ENCODE measurements at places on chromosomes 3 and 15.

DNA sequence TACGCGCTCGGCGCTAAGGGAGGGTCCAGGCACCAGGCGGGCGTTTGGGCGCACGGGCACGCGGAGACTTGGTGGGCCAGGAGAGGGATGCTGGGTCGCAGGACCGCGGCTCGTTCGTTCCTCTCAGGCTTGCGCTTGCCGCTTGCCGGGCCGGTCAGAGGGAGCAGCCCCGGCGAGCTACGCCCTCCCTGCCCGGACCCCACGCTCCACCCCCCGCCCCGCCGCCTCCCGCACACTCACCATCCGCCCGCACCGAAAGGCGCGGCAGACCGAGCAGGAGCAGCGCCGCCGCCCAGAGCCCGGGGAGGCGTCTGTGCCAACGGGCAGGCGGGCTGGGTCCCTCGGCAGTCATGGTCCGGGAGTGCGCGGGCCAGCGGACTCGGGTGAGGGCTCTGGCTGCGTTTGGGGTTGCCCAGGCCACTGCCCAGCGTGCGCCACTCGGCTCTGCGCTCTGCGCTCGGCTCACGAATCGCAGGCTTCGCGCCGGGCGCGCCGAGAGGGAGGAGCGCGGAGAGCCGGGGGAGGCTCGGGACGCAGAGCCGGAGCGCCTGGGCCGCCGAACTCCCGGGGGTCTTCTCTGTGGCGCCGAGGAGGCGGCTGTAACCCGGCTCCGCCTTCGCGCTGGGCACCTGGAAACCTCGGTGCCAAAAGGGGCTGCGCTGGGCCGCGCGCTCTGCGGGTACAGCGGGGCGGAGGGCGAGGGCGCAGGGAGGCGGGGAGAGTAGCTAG, at the start of gene SUSD5:
Gene SUSD5, minus strand, starts transcription at position 365 of the 729 bp plus-strand sequence. Its CDS starts 13 bp downstream, at position 352.
- no peak for DNase-seq

DNA sequence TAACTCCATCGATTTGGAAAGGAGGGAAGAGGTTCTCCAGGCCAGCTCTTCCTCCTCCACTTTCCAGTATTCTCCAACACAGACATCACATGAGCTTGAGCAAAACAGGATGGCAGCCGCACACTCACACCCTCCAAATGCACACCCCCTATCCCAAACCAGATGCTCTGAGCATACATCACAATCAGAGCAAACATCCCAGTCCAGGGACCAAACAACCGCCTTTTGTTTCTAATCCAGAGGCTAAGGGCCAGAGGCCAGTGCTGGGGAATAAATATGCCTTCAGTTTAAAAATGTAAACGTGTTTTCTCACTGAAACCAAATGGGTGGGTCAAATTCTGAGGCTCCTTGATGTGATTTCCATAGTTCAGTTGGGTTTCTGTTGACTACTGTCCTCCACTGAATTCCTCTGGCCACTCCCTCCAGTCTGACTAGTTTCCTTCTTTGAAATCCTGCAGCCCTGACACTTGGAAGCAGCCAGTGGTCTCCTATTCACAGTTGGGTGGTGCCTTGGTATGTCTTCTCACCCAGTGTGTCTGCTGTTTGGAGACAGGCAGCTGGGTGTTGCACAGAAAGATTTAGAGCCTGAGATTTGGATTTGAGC, 19.2 kb upstream of the MFGE8 start:
- DNase-seq, result no peak

- no peak for DNase-seq
Measured at GRCh38 chr3:62368705-62369475, 4.5 kb downstream of the FEZF2 start.

- DNase-seq, result no peak
Measured at GRCh38 chr3:66456711-66457173, 44.1 kb downstream of the LRIG1 start.

GRCh38 chr15:62895905-62896316, 146.6 kb upstream of the TPM1 start:
- DNase-seq, result no peak

GRCh38 chr3:182138393-182138792, 426.7 kb downstream of the SOX2 start:
- no peak for DNase-seq

DNA sequence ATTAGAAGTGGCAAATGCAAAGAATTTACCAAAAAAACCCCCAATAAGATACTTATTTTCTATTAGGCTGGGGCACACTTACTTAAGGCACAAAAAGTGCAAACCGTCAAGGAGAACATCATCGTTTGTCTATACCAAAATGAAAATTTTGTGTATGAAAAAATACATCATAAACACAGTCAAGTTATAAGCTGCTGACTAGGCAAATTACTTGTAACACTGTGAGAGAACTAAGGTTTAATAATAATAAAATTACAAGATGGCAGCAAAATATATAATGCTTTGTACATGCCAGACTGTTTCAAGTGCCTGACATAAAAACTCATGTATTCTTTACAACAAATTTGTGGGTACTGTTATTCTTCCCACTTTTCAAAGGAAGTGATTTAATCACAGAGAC, 297.2 kb upstream of the CRBN start:
- no peak for DNase-seq

DNA sequence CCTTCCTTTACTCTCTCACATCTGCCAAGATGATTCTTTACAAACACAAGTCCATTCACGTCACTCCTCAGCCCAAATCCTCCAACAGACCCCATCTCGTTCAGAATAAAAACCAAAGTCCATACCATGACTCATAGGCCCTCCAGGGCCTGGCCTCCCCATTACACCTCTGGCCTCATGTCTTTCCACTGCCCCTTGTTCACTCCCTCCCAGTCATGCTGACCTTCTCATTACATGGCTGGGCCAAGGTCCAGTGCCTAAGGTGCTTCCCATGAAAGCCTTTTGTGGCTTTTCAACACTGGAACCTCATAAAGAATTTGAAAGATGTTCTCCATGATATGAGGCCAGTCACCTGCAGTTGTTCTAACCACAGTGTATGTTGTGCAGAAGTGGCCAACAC, 44.5 kb downstream of the NEK10 start:
- DNase-seq, result no peak

DNA sequence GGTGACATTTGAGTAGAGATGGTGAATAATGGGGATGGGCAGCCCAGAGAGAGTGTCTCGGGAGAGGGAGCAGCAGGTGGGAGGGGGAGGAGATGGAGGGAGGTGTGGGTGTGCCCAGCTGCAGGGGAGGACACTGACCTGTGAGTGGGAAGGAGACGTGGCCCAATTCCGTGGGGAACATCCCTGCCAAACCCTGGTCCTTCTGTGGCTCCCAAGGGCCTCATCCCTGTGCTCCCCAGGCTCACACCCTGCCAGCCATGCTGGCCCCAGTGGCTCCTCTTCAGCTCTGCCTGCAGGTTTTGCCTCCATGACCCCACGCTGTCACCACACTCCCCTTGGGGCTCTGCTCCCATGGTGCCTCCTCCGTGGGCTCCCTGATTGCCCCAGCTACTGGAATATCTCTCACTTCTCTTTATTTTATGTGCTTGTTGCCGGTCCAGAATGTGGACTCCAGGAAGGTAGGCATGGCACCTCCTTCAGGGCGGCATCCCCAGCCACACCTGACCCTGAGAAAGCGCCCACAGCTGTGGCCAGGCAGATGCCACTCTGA, 7.0 kb downstream of the CFAP100 start:
- no peak for DNase-seq

DNA sequence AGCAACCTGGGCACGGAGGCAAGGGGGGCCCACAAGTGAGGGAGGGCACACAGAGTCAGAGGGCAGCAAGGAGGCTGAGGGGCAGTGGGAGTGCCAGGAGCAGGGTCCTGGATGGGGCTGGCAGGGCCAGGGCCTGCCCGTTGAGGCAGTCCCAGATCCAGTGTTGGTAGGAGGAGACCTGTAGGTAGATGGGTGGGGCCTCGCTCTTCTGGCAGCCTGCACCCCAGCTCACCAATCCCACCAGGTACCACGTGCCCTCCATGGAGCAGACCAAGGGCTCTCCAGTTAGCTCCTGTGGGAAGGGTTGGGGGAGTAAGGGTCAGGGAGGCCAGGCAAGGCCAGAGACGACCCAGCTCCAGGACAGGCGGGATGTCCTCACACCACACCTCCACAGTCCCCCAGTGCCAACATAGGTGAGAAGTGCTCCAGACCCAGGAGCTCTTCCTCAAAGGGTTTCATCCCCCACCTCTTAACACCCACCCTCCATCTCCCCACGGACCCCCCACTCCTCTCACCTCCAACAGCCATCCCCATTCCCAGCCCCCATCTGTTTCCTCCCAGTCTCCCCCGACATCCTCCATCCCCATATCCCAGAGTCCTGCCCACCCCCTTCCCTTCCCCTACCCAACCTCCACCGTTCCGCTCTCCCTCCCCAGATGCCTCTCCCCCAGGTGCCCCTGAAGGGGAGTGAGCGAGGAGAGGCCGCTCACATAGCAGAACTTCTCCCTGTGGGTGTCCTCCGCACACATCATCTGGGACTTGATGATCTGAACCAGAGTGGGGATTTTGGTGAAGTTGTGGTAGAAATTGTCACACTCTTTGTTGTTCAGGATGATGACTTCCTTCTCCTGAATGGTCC, 5.2 kb downstream of the PRSS50 start:
- no peak for DNase-seq

- no peak for DNase-seq
Measured at GRCh38 chr3:109234300-109234699, 82.0 kb downstream of the DPPA2 start.

DNA sequence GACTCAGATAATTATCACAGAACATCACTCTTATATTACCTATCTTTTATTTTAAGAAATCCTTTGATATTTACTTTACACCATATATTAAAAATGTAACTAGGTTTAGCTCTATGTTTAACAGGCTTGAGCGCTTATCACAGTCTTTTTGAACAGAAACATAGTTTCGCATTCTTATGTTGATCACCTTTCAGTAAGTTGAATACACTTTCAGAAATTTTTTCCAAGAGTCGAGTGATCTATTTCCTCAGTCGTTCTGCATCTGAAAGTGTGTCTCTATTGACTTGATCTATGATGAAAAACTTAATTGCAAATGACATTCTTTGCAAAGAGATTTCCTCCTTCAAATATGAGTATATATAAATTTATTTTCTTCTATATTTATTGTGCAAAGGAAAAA, 516.6 kb upstream of the KCNMB2 start:
- DNase-seq, result no peak

GRCh38 chr3:43659250-43659880, 31.4 kb upstream of the ABHD5 start:
- no peak for DNase-seq

- no peak for DNase-seq
Measured at GRCh38 chr3:152113992-152114651, 154.6 kb upstream of the MBNL1 start.

DNA sequence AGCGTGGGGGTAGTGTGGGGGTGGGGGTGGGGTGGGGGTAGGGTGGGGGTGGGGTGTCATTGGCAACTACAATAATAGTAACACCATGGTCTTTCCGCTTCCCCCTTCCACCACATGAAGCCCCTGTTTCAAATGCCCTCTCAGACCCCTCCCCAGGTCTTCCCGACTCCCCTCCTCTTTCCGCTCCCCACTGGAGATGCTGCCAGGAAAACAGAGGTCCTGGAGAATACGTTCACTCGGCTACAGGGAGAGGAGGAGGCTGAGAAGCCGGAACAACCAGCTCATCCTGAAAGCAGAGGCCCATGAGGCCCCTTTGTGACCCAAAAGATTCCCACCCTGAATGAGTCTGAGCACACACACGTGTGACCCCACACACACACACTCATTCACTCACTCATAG, 75.4 kb downstream of the CPN2 start:
- DNase-seq, result no peak

DNA sequence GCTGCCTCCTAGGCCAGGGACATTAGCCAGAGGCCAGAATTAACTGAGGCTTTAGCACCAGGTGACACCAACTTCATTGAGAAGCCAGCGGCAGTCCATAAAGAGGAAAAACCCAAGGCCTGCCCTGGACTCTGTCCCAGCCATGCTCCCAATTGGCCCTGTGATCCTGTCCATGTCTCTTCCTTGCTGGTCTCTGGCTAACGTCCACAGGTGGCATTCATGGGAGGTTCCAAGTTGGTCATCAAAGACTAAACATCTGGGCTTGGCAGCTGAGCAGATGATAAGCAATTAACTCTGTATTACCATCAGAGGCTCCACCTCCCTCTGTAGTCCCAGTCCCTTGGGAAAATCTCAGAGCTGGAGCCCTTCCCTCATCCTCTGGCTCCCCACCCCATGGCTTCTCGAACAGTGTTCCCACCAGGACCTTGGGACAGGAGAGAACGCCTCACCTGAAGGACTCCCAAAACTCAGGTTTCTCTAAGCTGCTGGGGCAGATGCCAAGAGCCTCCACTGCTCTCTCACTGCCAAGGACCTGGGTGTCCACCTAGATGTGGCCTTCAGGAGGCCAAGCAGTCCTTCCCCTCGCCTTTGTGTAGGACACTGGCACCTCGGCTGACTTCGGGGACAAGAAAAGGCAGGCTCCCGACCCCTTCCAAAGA, 40.4 kb downstream of the GOLGA6A start:
- DNase-seq, result no peak

DNA sequence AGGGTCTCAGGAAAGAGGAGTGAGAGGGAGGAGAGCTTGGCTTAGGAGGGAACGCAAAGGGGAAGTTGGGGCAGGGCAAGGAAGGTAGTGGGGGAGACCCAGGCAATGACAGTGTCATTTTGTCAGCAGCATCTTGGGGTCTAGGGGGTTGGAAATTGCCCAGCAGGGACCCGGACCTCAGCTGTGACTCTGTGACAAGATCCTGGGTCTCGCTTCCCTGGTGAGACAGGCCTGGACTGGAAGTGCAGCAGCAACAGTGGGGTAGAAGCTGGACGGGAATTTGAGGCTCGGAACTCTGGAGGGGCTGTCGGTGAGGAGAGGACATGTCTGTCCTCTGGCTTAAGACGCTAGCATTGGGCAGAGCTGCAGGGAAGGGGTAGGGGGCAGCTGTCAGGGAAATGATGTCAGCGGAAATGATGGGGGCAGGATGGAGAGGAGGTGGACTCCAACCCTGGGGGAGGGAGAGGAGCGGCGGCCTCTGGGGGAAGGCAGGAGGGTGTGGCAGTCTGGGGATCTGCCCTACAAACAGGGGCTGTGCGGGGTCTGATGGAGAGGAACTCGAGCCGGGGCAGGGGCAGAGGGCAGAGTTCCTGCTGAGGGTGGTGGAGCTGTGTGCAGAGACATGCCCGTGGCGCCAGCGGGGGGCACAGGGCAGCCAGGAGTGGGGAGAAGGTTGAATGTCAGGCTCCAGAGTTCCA, 12.3 kb downstream of the ANPEP start:
- DNase-seq, result no peak

DNA sequence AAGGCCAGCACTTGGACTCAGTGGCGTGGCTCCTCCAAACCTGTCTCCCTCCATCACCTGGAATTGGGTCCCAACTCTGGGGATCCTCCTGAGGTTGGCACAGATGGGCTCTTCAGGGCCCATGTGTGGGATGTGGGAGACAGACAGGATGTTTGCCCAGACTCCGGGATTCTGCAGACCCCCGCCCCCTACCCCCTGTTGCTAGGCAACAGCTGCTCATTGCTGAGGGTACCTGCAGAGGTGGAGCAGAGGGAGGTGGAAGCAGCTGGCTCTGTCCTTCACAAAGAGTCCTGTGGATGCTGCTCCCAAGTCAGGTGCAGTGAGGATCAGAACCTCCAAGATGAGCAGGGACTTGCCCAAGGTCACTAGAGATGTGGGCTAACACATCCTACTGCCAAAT, 40.0 kb upstream of the SLC6A1 start:
- no peak for DNase-seq
